PC-3 (cell line): ENCODE measurements at places on chromosomes 1 and 21. TPM values are rescaled to one million over a fixed set of nuclear protein-coding genes. Genes with fewer than 3 reads are reported as not detected.

The HCRTR1 gene
- not detected in 2 replicates for total RNA-seq

The OR2T2 gene
- not detected in 2 replicates for total RNA-seq

The UBXN10 gene
- total RNA-seq: 0.12 TPM in 1 of 2 replicates, not detected in the other

The F13B gene
- total RNA-seq: not detected in 2 replicates

The PDZK1IP1 gene
- total RNA-seq: not detected in 2 replicates

The OR14K1 gene
- total RNA-seq: not detected in 2 replicates

The CD52 gene
- not detected in 2 replicates for total RNA-seq
